ENCODE measurements at places on chromosomes 1 and 21.
A peak's percentile ranks its signal among the peaks of the same experiment; 100 is the strongest.

DNA sequence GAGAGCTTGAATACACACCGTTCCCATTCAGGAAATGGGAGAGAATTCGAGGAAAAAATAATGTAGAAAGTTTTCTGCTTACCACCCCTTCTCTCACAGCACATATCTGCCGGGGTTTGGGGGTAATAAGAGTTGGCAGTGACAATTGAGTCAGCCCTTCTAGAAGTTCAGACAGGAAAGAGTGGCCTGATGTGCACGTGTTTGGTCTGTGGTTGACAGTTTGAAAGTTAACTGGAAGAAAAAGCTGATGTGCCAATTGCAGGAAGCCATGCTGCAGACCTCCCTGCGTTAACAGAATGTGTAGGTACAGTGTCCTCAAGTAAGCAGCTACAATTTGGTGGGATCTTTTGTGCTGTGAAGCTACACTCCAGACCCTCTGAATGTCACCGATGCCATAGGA is 50.9 kb downstream of the DHX9 start:
- DNase-seq, result no peak

GRCh38 chr21:36563341-36563926 is 83.5 kb upstream of the CLDN14 start:
- DNase-seq, result no peak

DNA sequence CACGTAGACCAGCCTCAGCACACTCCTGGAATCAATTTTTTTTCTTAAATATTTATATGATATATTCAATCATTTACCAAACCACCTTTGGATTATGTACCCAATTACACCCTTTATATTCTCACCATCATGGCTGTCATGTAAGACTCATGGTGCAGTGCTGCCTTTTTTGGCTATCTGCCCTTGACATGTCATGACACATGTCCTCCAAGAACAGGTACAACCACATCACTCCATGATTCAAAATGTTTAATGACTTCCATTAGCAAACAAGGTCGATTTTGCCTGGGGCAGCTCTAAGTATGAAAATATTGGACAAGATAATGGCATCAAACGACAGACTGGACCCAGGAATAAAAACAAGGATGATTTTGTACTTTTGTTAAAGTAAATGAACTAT is 861.1 kb upstream of the ADAMTS5 start:
- DNase-seq, result no peak

DNA sequence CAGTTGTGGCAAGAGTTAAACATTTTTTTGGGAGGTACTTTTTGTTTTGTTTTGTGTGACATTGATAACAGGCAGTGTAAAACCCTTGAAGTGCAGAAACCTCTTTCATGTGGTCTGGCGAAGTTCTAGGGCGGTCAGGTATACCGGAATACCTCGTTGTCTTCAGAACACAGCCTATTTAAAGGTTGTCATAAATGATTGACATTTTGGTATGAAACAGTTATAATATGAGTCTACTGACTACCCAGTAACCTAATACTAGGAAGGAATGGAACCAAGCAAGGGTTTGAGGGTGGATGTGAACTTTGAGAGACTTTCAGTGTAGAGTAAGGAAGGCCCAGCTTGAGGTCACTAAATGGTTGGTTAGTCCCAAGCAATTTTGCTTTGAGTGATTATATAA is 40.5 kb downstream of the PATJ start:
- DNase-seq, result peak; percentile 33

- no peak for DNase-seq
Observed at GRCh38 chr21:42796327-42797062, 82.8 kb downstream of the WDR4 start.

DNA sequence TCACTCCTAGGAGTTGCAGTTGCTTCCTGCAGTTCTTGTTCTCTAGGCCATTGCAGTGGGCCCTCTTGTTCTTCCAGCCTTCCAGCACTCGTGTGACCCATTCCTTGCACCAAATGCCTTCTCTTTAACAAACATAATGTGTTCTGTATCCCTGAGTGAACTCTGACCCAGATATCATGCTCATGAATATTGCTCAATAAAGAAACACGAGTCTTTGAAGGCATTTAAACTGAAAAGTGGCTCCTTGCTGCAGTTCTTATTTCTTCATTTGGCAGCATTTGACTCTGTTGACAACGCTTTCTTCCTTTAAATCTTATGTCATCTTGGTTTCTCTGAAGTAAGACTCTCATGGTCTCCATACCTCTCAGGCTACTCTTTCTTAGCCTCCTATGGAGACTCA is 100.7 kb upstream of the PDE4B start:
- DNase-seq, result no peak

GRCh38 chr1:246302251-246302625 is 204.8 kb downstream of the SMYD3 start:
- no peak for DNase-seq

DNA sequence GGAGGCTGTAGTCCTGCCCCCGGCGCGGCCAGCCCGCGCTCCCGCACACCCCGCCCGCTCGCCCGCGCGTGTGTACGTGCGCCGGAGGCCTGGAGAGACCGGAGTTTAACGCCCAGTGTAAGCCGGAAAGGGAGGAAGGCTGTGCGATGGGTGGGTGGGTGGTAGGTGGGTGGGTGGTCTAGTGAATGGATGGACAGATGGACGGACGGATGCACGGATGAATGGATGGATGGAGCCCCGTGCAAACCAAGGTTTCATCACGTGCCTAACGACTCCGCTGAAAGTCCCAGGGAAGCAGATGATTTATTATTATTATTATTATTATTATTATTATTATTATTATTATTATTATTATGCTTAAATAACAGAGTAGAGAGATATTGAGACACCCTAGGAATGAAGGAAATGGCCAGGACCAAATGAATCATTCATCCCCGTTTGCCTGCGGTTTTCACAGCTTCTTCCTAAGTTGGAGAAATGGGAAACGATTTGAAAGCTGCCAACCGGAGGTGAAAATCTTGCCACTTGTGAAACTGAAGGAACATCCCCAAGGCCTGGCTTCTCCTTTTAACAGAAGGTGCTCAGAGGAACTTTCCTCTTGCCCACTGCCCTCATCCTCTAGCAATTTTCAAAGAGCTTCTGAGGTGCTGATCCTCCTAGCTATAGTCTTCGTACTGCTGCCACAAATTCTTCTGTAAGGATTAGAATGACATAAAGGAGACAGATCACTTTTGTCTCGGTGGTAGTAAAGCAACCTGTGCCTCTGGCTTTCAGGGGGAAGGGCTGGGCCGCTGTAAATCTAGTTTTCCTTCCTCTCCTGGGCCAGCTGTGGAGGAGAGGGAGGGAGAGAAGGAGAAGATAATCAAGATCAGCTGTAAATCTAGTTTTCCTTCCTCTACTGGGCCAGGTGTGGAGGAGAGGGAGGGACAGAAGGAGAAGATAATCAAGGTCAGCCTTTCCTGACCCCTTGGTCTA is 648 bp upstream of the RGS7 start:
- DNase-seq, result no peak

GRCh38 chr1:165342168-165342567 is 14.3 kb downstream of the LMX1A start:
- DNase-seq, result no peak

- peak; percentile 18 for DNase-seq
Observed at GRCh38 chr1:168320800-168321450, 40.2 kb downstream of the TBX19 start.

- DNase-seq, result no peak
Observed at GRCh38 chr21:36708286-36709029, 9.5 kb downstream of the SIM2 start.

DNA sequence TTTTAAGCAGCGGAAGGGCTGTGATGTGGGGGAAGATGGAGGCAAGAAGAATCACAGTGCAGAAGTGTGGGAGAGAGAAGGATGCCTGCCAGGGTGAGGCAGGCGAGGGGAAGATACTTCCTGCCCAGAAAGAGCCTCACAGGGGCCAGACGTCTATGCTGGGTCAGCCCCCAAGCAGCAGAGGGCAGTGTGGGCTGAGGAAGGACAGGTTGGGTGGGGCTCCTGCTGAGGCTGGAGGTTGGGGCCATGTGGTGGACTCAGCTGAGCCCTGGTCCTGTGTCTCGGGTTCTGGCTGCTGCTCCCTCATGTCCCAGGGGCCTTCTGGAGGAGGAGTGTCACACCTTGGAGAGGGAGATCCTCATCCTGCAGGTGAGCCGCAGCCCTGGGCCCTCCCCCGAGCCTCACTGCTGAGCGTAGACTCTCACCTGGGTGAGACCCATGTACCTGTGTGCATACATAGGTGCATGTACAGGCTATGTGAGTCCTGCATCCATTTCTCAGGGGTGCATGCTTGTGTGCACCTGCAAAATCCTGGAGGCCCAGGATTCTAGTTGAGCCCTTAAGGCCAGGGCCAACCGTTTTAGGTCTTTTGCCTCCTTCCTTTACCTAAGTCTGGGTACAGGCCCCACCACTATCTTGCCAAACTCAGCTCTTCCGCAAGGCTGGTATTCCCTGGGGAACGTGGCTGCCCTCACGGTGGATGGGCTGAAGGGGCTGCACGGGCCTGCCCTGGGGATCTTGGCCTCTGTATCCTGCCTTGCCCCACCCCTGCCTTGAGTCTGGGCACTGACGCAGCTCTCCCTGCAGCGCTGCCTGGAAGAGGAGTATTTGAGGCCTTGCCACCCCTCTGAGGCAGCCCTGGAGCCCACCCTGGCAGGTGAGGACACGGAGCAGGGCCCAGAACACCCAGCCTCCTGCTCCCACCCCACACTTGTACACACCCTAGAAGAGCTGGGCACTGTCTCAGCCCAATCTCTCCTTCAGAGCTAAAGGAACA is 3.7 kb downstream of the CCDC24 start:
- no peak for DNase-seq

DNA sequence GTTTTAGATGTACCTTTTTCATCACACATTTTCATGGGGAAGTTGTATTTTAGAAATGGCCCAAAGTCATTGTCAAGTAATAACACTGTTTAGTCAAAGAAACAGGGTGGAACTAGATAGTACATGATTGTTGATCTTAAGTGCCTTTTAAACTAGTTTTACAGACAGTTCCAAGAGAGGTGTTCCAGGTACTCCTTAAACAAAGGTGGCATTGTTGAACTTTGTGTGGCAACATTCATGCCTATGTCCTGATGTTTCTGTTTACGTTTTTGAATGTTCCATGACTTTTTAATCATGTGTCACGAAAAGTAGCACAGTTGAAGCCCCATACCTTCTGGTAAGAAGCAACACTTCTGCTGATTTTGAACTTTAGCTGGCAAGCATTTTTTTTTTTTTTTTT is 9.1 kb upstream of the SH3D21 start:
- no peak for DNase-seq

DNA sequence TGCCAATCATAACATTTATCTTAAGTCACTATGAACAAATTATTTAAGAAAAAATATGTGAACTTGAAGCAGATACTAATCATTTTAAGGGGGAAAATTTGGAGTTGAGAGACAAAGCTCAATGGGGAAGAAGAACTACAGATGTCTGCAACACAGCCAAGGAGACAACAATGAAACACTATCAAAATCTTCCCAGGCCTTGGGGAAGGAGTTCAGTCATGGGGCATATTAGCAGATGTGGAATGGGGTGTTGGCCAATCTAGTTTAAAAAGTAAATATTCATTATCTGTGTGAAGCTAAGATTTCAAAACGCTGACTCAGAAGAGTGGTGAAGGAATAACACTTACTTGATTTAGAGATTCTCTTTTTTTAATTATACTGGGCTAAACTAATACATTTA is 671.6 kb upstream of the ZP4 start:
- no peak for DNase-seq

DNA sequence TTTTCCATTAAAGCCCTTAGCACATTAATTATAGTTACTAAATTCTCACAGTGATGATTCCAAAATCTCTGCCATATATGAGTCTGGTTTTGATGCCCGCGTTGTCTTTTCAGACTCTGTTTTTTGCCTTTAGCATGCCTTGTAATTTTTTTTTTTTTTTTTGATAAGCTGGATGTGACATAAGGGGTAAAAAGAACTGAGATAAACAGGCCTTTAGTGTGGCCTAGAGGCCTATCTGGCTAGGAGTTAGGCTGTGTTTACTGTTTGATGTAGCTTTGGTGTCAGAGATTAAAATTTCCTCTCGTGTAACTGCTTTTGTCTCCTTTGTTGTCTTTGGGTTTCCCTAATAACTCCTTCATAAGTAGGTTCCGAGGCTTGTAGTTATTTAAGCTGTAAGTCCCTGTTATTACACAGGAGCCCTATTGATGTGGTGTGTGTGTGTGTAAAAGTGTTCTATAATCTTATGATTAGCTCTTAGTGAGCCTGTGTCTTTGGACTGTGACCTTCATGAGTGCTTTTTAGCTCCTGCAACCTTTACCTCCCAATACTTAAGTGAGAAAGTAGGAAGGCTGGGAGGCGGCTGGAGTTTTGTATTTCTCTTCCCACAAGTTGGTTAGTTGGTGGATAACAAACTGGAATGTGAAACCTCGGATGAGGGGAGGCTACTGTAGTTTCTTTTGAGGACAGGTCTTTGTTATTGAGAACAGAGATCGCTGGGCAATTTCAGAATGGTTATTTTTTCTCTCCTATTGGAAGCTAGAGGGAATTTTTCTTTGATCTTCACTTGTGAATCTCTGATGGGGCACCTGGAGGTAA is 19.3 kb downstream of the HS2ST1 start:
- no peak for DNase-seq

- DNase-seq, result no peak
Observed at GRCh38 chr1:147493349-147493748, 48.0 kb upstream of the BCL9 start.

GRCh38 chr1:61892977-61893376 is 150.7 kb downstream of the PATJ start:
- DNase-seq, result no peak

DNA sequence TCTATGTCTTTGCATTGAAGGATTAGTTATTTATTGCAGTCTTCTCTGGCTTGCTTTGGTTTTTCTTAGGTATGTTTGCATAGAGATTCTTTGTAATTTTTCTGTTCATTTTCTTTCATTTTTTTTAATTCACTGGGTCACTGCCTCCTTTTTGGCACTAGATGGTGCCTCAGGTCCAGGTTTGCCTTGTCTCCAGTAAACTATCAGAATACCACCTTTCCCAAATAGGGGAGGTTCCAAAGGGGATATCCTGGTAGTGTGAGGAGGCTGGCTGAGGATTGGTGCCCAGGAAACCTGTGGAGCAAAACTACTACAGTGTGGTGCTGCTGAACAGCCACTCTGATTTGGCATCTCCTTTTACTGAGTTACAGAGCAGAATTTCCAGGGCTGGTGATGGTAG is 257.1 kb downstream of the KCTD3 start:
- DNase-seq, result no peak

GRCh38 chr1:8653878-8654277 is 163.6 kb downstream of the RERE start:
- no peak for DNase-seq

DNA sequence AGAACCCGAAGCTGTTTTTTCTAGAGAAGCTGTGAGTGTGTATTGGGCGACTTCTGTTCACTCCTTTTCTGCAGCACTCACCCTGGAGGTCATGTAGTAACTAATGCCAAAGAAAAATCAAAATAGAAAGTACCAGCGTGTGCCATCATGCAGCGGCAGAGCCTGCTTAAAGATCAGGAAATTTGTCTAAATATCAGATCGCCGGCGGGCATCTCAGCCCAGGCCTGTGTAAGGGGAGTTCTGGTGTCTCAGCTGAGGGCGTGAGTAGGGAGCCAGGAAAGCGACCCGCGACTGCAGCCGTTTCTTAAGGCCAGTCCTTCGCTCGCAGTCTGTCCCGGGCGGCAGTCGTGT is 768 bp downstream of the EDARADD start:
- no peak for DNase-seq

GRCh38 chr1:50109647-50110075 is 941 bp downstream of the ELAVL4 start:
- DNase-seq, result no peak

GRCh38 chr1:177451191-177451590 is 280.4 kb downstream of the BRINP2 start:
- DNase-seq, result no peak

Data from stimulated activated CD4-positive, alpha-beta T cell treated with anti-CD3 and anti-CD28 coated beads, Interleukin-15, amount 100 ng/mL, for 48 hours (primary cell).